HFF-Myc (cell line): ENCODE measurements at places on chromosomes 3 and 15.
A peak's percentile ranks its signal among the peaks of the same experiment; 100 is the strongest.

DNA sequence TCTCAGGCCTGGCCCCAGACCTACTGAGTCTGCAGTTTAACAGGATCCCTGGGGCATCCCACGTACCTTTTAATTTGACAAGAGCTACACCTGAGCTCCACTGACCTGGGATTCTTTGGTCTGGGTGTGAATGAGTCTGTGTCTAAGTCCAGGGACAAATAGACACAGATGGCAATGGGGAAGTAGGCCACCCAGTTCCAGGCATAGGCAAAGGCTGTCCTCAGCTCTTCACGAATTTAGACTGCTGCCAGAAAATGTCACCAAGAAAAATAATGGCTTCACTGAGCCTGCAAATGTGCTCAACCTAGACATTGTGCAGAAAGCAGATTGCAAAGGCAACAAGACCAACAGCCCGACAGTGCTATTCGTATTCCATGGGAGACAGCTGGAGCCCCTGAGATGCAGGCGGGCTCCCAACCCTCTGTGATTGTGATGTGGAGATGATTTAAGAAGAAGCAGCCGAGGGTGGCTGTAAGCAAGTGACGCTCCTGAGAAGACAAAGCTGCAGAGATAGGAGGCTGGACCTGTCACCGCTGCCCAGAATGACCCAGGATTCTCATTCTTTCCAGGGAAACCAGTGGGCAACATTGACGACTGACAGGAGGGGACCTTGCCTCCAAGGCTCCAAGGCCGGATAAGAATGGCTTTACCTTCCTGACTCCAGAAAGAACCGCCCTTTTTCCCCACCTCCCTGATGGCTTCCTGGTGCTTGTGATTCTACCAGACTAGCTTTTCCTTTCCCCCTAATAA lies 39.8 kb upstream of the IREB2 start:
- no peak for DNase-seq

GRCh38 chr15:45594835-45595530 lies 7.8 kb downstream of the BLOC1S6 start:
- DNase-seq = no peak

DNA sequence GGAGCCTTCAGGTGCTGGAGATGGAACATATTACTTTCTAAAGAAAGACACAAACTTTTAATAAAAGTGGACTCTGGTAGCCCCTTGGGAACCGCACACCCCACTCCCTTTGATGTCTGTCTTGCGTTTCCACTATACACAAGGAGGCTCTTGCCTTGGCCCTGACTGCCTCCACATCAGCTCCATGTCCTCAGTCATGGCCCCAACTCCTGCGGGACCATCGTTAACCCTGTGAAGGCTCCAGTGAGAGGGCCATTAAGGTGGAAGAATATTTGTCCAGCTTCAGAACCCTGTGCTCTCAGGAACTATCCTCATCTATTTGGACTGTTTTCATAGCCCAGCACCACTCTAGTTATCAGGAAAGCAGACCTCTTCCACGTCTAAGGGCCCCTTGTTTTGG lies 16.1 kb upstream of the BFSP2 start:
- DNase-seq = no peak

DNA sequence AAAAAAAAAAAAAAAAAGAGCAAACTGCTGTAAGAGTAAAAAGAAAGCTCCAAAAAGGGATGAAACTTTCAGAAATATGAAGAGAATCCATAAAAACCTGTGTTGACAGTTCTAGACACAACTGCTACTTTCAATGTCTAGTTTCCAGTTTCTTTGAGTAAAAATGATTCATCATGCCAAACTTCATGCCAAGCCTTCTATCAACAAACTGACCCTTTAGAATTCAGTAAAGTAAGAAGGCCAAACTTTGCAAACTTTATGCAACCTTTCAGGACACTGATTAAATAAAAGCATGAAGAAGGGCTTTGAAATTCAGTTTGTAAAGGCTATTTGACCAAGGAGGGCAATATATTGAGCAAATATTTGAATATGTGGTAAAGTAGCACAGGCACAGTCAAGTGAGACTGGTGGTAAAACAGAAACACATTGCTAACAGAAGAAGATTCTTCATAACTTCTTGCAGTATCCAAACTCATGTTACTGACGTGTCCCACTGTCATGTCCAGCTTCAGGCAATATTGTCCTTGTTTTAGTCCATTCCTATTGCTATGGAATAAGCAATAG lies 56.3 kb upstream of the CFAP20DC start:
- no peak for DNase-seq

DNA sequence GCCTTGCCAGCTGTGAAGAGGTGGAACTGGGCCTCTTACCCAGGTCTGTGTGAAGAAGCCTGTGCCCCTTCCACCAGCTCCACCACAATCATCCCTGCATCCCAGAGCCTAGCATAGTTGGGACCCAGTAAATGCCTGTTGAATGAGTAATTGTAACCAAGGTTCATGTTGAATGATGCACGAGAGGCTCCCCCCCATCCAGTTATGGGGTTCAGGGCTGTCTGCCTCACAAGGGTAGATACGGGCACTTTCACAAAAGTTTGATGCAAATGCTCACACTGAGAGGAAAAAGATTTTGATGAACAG lies 29.5 kb upstream of the TSEN2 start:
- no peak for DNase-seq

DNA sequence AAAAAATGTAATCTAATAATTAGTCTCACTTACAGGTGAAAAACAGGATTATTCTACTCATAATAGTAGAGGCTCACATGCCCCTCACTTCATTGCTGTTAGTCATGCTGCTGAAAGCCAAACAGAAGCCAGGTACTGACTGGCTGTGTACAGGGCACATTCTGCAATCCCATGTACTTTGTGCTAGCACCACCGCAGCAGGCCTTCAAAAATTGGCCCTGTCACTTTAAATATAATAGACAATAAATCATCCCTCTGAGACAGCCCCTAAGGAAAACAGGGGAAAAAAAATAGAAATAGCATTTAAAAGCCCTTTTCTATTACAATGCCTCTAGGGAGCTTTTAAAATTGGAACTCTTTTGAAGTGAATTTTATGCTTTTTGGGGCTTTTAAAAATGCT lies 723.8 kb downstream of the TUSC7 start:
- no peak for DNase-seq

DNA sequence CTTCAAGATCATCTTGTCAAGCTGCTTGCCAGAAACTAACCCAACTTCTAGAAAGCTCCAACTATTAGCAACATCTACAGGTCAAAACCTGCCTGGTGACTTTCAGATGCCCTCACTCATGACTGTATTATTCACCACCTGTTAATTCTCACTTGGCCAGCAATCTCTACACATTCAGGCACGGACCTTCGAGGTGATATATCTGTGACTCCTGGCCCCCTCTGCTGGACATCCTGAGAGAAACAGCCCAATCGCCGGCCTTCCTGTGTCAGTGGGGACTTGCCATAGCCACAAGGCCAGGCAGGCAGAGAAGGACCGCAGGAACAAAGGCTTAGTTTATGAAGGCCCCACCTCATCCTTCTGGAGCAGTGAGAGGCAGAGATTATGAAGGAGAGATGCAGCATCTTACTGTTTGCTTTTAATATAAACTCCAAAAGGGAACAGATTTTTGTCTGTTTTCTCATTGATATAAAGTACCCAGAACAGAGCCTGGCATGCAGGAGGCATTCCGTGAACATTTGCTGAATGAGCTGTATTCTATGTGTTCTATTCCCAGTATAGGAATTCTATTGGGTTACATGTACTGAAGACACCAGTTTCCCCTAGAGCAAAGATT lies 24.4 kb upstream of the OCA2 start:
- DNase-seq = peak; percentile 46

DNA sequence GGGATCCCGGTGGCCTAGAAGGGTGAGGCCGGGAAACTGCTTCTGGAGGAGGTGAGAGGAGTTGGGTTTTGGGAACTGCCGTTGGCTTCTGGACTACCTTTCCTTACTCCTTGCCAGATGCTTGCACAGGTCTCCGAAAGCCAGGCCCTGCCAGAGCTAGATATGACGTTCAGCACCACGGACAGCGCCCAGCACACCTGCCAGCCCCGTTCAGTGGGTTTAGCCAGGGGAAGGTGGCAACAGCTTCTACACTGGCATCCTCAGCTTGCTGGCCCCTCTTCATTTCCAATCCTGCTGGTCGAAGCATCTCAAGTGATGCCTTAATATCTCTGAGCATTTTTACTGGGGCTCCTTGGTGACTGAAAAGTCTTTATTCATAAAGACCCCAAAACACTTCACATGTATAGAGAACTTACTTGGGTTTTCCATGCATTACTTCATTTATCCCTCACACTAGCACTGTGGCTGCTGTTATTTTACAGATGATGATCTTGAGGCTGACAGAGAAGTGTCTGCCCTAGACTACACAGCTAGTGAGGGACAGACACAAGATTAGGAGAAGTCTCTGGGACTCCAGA lies 21.9 kb downstream of the HCN4 start:
- peak; percentile 5 for DNase-seq

DNA sequence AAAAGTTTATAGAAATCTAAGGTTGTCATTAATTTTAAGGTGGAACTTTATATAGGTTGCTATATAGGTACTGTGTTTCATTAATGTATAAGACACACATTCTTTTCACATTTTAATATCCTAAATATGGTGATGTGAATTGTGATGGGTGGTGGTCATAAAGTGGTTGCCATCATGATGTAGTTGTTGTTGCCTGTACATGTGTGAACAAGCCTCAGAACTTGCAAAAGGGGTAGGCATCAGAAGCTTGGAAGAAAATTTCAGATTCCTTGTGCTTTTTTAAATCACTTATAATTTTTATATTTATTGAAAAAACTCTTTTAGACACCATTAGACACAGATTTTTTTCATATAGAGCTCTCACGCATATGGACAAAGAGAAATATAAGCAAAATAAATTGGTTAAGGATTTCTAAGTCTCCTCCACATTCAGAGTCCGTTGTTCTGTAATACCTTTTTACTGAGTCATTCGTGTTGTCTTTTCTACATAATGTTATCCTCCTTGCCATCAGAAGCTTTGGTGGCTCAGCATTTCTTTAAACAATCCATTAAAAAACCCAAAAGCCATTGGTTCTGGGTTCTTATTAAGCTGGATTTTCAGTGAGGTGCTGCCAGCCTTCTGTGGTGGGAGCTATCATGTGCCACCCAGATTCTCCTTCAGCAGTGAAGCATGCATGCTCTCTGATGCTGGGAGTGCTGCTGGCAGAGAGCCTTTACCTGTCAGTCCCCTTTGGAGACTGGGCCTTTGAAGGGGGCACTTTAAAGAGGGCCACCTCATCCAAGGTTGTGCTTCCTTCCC lies 140.4 kb upstream of the GALNT15 start:
- no peak for DNase-seq

DNA sequence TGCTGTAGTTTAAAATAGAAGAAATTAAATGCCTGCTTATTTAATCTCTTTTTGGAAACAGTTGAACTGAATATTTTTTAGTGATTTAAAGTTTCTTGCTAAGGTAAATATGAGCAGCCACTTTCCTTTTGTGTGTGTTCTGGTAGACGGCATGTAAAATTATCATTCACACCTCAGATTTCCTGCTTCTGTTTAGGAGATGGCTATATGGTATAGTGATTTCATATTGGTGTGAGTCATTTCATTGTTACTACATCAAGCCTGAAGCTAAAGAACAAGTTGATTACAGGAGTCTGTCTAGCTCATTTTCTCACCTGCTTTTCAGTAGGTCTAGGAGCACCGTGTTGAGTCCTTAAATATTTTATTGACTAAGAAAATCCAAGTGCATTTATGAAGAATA lies 2.2 kb downstream of the LRCH3 start:
- DNase-seq = no peak

GRCh38 chr15:76682259-76682658 lies 222.9 kb downstream of the SCAPER start:
- DNase-seq = no peak

DNA sequence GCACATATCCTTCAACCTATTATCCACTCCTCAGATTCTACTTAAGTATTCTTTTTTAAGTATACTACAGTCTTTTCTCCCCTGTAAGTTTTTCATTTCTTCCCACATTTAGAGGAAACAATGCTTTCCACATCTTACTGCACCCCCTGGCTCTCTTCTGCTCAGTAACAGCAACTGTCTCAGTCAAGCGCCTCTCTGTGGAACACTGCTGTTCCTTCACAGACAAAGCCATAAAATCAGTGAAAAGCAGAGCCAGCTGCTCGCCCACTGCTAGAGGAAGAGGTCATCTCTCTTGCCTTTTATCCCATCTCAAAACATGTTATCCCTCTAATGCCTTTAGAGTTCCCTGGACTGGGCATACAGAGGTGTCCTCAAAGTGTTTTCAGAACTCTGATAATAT lies 24.8 kb downstream of the SERP1 start:
- DNase-seq = no peak

DNA sequence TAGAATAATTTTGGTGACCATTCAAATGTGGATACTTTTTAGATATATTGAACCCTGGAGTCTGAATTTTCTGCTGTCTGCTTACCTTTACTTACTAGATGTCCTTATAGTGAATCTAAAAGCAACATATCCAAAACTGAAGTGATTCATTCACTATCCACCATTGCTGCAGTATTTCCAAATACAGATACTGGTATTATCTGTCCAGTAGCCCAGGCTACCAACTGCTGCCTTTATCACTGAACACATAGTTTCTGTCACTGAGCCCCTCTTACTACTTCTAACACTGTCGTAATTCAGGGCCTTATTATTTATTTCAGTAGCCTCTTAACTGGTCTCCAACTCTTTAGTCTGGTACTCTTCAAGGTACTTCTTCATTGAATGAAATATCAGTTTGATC lies 49.2 kb downstream of the SLMAP start:
- no peak for DNase-seq

- DNase-seq = no peak
Measured at GRCh38 chr3:69764861-69765260, 25.6 kb downstream of the MITF start.

DNA sequence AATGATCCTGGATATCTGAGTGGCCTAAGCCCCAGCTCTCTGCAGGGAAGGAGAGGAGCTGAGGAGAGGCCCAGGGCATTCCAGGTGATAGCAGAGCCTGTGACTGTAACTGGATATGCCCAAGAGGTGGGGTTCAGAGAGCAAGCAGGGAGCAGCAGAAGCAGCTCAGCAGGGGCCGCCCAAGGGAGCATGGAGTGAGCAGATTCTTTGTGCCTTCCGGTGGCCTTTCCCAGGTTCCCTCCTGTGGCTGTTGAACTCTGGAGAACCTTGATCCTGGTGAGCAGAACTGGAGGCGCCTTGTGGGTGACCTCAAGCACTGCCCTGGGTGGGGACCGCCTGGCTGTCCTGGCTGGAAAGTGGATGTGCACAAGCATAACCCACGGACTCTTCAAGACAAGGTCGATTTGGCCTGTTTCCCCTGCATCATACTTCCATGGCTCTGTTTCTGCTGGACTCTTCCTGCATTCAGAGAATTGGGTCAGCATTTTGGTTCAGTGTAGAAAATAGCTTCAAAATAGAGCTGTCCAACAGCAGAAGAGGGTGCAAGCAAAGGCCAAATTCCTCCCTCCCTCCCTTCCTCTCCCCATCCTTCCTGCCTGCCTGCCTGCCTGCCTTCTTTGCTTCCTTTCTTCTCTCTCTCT lies 76.1 kb downstream of the ARNT2 start:
- no peak for DNase-seq

DNA sequence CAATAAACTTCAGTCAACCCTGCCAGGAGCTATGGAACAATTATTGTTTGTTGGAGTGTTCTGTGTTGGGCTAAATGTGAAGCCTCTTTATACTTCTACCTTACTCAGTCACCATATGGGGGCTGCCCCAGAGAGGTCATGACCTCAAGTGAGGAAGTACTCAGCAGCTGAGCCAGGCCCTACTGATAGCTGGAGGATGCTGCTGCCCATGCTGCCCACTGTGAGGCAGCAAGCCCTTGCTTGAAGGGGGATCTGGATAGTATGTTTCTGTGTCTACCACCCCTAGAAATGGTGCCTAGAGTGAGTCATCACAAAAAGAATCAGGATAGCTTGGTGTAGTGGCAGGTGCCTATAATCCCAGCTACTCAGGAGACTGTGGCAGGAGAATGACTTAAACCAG lies 4.5 kb upstream of the RPL24 start:
- DNase-seq = no peak
